ENCODE measurements at places on chromosomes 2 and 18.
A peak's percentile ranks its signal among the peaks of the same experiment; 100 is the strongest.

DNA sequence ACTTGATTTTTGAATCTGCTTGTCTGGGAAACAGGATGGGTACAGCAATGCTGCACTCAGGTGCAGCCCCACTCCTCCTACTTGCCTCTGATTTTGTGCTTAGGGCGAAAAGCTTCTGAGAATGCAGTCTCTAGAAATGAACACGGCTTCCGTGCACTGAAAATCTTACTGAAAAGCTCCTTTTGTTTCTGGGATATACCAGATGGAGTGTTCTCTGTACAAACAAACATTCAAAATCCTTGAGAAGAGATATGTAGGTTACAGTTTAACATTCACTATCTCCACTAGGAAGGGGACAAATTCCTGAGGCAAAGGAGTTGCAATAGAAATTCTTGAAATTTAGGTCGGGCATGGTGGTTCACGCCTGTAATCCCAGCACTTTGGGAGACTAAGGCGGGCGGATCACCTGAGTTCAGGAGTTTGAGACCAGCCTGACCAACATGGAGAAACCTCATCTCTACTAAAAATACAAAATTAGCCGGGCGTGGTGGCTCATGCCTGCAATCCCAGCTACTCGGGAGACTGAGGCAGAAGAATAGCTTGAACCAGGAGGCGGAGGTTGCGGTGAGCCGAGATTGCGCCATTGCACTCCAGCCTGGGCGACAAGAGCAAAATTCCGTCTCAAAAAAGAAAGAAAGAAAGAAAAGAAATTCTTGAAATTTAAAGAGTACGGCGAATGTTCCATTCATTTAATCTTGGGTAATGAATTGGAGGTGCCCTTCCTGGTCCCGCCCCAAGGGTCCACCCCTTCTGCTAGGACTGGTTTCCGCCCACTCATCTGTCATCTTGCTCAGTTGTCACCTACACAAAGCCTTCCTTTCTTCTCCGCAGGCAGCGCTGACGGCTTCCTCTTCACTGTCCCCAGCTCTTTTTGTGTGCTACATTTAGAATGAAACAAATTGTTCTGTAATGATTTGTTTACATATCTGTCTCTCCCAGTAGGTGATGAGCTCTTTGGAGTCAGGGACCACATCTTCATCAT is 92.4 kb downstream of the SOCS6 start:
- DNase-seq: peak; percentile 33

DNA sequence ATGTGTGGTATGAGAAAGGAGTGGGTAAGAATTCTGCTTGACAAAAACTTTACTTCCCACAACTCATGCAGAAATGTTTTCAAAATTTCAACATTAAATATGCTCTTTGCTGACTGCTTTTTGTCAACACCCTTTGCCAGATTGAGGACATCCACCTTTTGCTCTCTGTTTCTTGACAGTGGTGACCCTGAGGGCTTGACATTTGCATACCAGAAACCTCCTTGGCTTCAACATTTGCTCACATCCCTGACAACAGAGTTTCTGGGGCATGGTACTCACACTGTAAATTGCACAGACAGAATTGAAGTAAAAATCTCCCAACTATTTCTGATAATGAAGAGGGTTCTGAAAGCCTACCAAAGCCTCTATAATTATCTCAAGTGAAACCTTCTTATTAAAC is 95.7 kb downstream of the RND3 start:
- DNase-seq: no peak

DNA sequence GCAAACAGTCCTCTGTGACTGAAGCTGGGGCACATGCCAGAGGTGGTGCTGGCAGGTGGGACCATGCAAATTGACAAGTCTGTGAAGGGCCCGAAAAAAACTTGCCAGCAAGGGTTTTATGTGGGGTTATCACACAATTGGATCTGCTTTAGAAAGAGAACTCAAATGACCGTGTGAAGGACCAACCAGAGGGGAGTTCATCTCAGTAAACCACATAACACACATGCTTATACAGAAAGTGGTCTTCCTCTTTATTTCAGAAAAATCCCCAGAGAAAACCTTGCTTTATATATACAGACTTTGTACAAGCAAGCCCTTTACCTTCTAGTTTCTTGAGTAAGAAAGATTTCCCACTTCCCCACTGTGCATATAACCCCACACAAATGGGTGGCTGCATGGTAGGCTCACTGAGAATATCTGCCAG is 46.7 kb downstream of the KIDINS220 start:
- no peak for DNase-seq

DNA sequence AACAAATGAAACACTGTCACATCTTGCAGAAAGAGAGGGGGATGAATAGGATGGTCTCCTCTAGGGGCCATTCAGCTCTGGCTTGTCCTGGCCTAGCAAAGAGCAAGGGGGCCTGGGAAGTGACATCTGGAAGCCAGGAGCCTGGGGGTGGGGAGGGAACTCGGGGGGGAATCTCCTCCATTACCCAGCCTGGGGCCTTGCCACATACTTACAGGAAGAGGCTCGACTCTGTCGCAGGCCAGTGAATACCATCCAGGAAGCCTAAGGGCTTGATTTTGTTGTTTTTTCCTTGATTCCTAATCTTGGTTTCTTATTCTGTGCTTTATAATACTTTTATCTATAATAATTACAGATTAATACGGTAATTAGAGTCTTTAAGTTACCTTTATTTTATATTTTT is 797.5 kb upstream of the ID2 start:
- no peak for DNase-seq

- no peak for DNase-seq
These were observed 32.1 kb upstream of the RPL31 start for GRCh38 chr2:100969998-100970397.

Data from kidney capillary endothelial cell (primary cell).